ENCODE measurements at places on chromosomes 2 and 18.

GRCh38 chr2:207088839-207089238 lies 76.9 kb downstream of the KLF7 start:
- no peak for DNase-seq

GRCh38 chr2:121539750-121540469 lies 9.2 kb downstream of the RNU4ATAC start:
- no peak for DNase-seq

- DNase-seq, result no peak
Measured at GRCh38 chr2:88659538-88659915, 31.9 kb upstream of the RPIA start.

GRCh38 chr2:197205585-197206215 lies 104.9 kb downstream of the ANKRD44 start:
- DNase-seq, result no peak

- no peak for DNase-seq
Measured at GRCh38 chr2:232022718-232023117, 61.2 kb downstream of the DIS3L2 start.

DNA sequence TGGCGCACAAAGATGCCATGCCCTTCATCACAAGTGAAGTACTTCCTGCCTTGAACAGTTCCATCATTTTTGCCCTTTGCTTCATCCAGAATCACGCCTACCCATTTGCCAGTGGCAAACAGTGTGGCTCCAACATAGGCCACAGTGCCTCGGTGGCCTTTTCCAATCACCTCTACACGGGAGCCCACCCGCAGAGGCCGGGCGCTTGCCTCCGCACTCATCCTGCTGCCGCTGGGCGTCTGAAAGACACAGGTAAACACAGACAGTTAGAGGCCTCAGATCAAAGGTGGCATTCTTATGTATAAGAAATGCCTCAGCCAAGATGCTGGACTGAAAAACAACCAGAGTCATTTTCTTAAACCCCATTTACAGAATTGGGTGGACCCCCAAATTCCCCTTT lies 2.1 kb downstream of the DCTN1 start:
- DNase-seq, result no peak

DNA sequence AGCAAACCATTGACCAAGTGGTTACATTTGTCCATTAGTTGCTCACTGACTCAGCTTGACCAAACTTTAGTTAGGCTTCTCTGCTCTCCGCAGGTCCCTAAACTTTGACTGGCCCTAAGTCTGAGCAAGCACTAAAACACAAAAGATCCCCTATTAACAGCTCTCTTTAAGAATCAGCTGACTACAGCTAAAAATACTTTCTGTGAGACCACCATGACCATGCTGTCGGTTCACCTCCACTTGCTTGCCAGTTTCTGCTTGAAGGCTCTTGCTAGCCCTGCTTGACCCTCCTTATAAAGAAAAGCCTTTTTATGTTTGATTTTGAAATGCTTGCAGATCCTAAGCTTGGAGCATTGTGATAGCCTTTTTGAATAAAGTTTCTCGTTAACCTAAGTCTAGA lies 40.4 kb upstream of the RIT2 start:
- no peak for DNase-seq

- DNase-seq, result no peak
Measured at GRCh38 chr2:178070824-178071223, 1.8 kb downstream of the PDE11A start.

- no peak for DNase-seq
Measured at GRCh38 chr2:180621366-180621765, 359.0 kb upstream of the UBE2E3 start.

GRCh38 chr18:1599196-1599595 lies 694.5 kb downstream of the ADCYAP1 start:
- no peak for DNase-seq
